Lower lobe of right lung (tissue), 2 donors: ENCODE measurements at places on chromosomes 4 and X. TPM values are rescaled to one million over a fixed set of nuclear protein-coding genes. Genes with fewer than 3 reads are reported as not detected.
A peak's percentile ranks its signal among the peaks of the same experiment; 100 is the strongest.

NLGN3 gene
- total RNA-seq = 1.3 TPM

RASGEF1B gene
- 63.0 TPM for total RNA-seq

DNA sequence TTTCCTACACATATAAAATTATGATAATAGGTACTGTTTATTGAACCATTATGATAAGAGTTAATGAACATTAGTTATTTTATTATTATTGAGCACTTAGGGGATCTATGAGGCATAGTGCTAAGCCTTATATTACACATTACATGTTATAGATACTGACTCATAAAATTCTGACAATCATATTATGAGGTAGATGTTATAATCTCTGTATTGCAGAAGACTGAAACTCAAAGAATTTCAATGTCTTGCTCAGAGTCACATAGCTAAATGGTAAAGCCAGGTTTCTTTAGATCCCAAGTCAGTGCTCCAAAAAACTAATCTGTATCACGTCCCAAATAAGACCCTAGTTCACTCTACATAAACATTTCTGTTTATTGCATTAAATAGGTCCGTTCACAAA lies 207.2 kb upstream of the CNKSR2 start:
- no peaks in the 10 kb centered on the region for H3K36me3 ChIP-seq
- no peak for DNase-seq
- H3K27me3 ChIP-seq = no peaks in the 10 kb centered on the region
- no peak overlapping the region for H3K27ac ChIP-seq
- H3K4me3 ChIP-seq = no peak overlapping the region

SLC4A4 gene
- 18.8 TPM for total RNA-seq

DNA sequence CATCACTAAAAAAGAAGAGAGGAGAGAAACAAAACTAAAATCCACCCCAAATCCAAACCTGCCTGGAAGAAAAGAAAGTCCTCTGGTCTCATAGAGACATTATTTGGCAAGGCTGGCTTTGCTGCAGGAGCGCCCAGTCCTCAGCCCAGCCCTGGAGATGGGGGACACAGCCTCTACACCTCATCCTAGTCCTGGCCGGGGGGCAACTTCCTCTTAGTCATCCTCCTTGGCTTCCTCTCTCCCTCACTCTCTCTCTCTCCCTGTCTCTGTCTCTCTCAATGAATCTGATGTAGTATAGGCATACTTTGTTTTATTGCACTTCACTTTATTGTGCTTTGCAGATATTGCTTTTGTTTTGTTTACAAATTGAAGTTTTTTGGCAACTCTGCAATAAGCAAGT lies 55.8 kb upstream of the MAGEB10 start:
- no peak overlapping the region for H3K27ac ChIP-seq
- H3K4me1 ChIP-seq = no peaks in the 10 kb centered on the region
- H3K36me3 ChIP-seq = no peaks in the 10 kb centered on the region
- no peak overlapping the region for H3K4me3 ChIP-seq
- no peak for DNase-seq

PNMA6A gene
- 1.2 TPM for total RNA-seq

FGFBP2 gene
- total RNA-seq = 5.1 TPM

- H3K27me3 ChIP-seq = no peaks in the 10 kb centered on the region
- no peak for DNase-seq
- H3K27ac ChIP-seq = no peak overlapping the region
- H3K4me3 ChIP-seq = no peak overlapping the region
- no peaks in the 10 kb centered on the region for H3K4me1 ChIP-seq
- H3K36me3 ChIP-seq = no peaks in the 10 kb centered on the region
Measured at GRCh38 chr4:64911846-64912245, 502.6 kb upstream of the TECRL start.

GRCh38 chr4:27210956-27211355 lies 350.3 kb downstream of the STIM2 start:
- H3K27ac ChIP-seq = no peak overlapping the region
- no peaks in the 10 kb centered on the region for H3K36me3 ChIP-seq
- no peak for DNase-seq
- no peaks in the 10 kb centered on the region for H3K27me3 ChIP-seq
- no peak overlapping the region for H3K4me3 ChIP-seq
- H3K4me1 ChIP-seq = no peaks in the 10 kb centered on the region

- no peaks in the 10 kb centered on the region for H3K27me3 ChIP-seq
- H3K36me3 ChIP-seq = no peaks in the 10 kb centered on the region
- H3K4me3 ChIP-seq = no peak overlapping the region
- no peak overlapping the region for H3K27ac ChIP-seq
- DNase-seq = no peak
- H3K4me1 ChIP-seq = no peaks in the 10 kb centered on the region
Measured at GRCh38 chr4:21452931-21453330, 495.6 kb downstream of the KCNIP4 start.

- peak overlapping the region; percentile 84 for H3K27ac ChIP-seq
- no peaks in the 10 kb centered on the region for H3K27me3 ChIP-seq
- DNase-seq = no peak
- H3K4me3 ChIP-seq = no peak overlapping the region
- H3K4me1 ChIP-seq = no peaks in the 10 kb centered on the region
- H3K36me3 ChIP-seq = peaks cover 6% of the 10 kb centered on the region
Measured at GRCh38 chr4:185304541-185304940, 91.2 kb downstream of the LRP2BP start.

MEPE gene
- not detected for total RNA-seq
